CD4-positive, alpha-beta T cell treated with Interleukin-4 for 4 hours (primary cell): ENCODE measurements at places on chromosomes 1 and 21.

GRCh38 chr1:24095140-24095859, 16.6 kb downstream of the MYOM3 start:
- DNase-seq = no peak

- DNase-seq = no peak
Observed at GRCh38 chr1:165364568-165365133, 8.1 kb upstream of the LMX1A start.

- no peak for DNase-seq
Observed at GRCh38 chr1:11984576-11984975, 4.3 kb downstream of the MFN2 start.

DNA sequence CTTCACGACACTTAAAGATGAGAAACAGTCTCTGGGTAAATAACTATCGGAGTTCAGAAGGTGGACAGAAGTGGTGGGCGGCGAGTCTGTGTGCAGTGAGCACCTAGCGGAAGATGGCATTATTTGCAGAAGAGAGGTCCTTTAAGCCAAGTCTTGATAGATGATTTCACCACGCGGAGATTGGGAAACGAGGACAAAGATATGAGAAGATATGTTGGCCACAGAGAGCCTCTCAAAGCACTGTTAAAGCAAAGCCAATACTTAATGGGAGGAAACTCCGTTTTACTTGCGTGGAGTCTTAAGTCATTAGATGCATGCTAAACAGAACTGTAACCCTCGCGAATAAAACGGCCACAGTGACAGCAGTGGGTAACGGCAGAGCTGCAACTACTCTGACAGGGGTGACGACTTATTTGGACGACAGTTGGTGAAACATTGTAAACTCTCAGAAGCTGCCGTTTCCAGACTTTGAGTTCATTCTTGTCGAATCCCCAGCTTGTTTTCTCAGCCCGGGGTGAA, 577 bp upstream of the CEP350 start:
- peak; percentile 54 for DNase-seq

GRCh38 chr1:184684285-184685074, 70.2 kb downstream of the EDEM3 start:
- DNase-seq = no peak

GRCh38 chr1:89598450-89599331, 34.2 kb upstream of the LRRC8C start:
- peak; percentile 66 for DNase-seq

GRCh38 chr1:185674201-185674600, 60.0 kb upstream of the HMCN1 start:
- DNase-seq = peak; percentile 40

DNA sequence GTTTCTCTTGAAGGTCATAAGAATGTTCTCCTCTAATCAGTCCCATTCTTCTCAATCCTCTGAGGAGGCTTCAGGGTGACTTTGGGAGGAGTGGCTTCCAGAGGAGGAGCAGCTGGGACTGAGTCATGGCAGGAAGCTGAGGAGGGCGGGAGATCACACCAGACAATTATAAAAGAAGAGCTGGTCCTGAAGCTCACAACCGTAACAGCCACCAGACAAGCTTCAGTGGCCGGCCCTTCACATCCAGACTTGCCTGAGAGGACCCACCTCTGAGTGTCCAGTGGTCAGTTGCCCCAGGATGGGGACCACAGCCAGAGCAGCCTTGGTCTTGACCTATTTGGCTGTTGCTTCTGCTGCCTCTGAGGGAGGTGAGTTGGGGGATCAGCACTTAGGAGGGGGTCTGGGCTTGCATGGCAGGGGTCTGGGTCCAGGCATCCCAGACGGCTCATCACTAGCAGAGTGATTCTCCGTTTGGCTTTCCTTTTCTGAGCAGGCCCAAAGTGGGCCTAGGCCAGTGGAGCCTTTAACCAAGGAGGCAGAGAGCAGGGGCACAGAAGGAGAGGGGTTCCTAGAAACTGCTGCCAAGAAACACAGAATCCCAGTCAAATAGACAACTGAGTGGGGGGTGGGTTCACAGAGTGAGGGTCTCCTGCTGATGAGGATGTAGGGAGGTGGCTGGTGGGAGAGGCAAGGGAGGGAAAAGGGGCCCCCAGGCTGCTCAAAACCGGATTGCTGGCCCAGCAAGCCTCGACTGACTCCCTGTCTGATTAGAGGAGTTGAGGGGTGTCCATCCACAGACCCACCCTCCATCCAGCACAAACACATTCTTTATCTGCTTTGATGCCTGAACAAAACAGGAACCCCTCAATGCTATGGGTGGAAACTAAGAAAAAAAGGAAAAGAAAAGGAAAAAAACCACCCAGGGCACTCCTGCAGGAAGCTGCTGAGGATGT, at the start of gene ECM1:
Gene ECM1, plus strand, starts transcription at position 198 of the 953 bp plus-strand sequence. Its CDS starts 101 bp downstream, at position 299.
- DNase-seq = no peak

GRCh38 chr21:44695184-44695583, 1.8 kb upstream of the KRTAP10-12 start:
- DNase-seq = no peak

DNA sequence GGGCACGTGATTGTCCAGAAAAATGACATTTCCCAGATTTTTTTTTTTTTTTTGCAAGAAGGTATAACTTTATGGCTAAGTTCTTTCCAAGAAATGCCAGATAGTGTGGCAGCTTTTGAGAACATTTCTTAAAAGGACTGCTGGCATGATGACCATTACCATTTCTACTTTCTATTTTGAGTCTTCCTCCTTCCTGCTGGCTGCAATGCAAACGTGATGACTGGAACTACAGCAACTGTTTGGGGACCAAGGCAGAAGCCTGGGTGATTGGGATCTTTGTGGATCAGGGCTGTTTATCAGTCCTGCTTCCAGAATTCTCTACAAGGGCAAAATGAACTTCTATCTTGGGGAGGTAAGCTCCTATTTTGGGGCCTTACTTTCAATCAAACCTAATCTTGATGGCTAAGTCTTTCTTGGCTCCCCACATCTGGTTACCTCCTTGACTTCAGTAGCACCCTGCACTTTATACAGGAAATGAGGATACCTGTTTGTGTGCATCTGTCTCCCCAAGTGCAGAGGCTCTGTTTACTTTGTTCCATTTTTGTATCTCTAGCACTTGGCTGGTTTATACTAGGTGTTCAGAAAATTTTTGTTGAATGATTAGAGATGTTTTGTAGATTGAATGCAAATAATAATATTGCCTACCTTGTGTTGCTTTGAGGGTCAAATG, 3.7 kb upstream of the DDX20 start:
- DNase-seq = no peak

DNA sequence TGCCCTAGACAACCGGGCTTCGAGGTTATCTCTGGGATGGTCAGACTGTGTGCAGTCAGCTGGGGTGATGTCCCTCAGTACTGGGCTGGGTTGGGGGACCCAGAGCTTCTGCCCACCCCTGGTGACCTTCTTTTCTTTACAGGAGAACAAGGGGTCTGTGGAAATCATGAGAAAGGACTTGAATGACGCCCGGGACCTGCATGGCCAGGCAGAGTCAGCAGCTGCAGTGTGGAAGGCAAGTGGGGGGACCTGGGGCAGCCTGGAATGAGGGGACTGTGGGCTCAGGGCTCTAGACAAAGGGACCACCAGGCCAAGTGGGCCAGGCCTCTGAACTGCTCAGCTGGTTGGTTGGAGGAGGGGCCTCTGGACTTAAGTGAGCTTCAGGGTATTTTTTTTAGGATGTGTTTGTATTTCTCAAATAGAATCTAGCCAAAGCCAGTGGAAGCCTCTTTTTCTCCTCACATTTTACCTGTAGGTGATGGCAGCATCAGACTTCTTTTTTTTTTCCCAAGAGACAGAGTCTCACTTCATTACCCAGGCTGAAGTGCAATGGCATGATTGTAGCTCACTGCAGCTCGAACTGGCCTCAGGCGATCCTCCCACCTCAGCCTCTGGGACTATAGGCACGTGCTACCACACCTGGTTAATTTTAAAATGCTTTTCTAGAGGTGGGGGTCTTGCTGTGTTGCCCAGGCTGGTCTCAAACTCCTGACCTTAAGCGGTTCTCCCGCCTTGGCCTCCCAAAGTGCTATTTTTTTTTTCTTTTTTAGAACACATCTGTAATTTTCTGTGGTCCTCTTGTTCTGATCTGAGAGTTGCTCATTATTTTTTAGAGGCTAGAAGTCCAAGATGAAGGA, 1.9 kb downstream of the RNF187 start:
- DNase-seq = no peak

GRCh38 chr1:148160343-148161052, 8.4 kb upstream of the NBPF11 start:
- no peak for DNase-seq

DNA sequence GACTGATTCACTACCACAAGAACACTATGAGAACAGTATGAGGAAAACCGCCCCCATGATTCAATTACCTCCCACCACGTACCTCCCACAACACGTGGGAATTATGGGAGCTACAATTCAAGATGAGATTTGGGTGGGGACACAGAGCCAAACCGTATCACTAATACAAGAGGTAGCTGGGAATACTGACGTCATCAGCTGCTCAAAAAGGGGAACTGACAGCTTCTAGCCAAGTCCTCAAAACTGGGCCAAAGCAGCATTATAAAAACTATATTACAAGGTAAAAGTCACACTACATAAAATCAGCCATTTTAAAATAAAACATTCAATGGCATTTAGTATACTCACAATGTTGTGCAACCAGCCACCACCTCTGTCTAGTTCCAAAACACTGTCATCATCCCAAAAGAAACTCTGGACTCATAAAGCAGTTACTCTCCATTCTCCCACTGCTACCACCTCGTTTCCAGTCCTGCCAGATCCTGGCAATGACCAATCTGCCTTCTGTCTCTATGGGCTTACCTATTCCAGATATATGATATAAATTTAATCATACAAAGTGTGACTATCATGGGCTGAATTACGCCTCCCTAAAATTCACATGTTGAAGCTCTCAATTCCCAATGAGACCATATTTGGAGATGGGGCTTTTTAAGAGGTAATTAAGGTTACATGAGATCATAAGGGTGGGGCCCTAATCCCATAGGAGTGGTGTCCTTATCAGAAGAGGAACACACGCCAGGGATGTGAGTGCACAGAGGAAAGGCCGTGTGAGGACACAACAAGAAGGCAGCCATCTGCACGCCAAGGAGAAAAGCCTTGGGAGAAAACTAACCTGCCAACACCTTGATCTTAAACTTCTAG, 192.1 kb downstream of the SETD4 start:
- DNase-seq = no peak

GRCh38 chr1:37238364-37239224, 204.3 kb upstream of the GRIK3 start:
- DNase-seq = no peak

DNA sequence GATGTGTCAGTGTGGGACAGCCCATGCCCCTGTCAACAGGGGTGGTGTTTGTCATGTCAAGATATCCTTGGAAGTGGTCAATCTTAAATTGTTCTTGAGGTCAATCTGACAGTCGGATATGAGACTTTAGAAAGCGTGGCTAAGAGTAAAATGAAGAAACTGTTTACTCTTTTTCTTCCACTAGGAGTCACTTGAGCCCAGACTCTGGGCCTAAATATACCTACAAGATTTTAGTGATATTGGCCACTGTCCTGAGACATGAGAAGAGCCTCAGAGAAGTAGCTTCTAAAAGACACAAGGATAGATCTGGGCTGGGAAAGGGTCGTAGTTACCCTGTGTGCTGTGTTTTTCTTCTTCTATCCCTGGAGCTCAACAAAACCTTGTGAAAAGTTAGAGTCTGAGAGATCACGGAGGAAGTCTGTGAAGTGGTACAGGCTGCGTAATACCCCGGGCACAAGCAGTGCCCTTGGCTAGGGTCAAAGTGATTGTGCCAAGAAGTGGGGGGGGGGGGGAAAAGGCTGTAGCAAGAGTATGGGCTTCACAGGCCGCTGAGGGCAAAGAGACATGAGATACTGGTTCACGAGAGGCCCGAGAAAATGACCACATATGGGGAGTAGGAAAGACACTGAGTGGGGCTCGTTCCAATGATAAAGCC, 355.2 kb upstream of the GREM2 start:
- no peak for DNase-seq

DNA sequence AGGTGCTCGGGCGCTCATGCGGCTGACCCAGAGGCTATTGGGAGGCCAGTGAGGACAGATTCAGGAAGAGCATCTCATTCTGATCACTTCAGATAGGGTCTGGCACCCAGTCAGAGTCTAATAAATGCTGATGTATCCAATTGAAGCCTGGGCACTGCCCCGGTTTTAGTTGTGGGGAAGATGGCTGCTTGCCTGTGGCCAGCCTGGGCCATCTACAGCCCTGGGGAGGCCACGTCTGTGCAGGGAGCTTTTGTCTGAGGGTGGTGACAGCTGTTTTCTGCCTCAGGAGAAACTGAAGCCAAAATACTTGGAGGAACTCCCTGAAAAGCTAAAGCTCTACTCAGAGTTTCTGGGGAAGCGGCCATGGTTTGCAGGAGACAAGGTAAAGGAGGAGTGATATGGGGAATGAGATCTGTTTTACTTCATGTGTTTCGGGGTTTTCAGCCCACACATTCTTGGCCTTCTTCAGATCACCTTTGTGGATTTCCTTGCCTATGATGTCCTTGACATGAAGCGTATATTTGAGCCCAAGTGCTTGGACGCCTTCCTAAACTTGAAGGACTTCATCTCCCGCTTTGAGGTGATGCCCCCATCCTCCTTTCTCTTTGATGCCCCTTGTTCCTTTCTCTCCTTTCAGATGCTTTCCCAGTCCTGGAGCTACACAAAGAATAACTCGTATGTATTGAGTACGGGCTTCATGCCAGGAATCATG, 2.8 kb downstream of the GSTM5 start:
- no peak for DNase-seq

DNA sequence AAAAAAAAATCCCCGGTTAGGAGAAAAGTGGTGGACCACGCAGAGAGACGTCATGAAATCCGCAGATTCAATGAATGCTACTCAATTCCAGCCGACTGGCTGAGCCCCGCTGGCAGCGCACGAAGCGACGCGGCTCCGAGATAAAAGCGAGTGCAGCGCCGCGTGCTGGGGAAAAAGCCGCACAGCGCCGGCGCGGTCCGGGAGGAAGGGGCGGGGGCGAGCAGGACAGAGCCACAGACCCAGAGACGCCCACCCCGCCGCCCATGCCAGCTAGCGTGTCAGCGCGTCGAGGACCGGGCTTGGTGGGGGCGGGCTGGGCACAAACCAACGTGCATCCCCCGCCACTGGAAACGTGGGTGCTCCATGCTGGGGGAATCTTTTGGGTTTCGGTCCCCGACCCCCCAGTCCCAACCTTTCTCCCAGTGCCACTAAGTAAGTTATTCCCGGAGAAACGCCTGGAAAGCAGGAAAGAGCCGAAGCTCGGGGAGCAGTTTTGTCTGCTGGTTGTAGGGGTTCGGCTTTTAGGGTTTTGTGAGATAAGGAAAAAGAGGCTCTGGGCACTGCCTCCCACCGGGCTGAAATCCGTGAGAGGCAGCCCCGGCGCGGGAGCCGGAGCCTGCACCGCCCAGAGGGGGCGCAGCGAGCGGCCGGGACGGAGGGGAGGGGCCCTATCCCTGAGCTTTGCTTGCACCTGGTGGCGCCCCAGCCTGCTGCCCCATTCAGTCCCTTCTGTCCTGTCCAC, at the start of gene KCNJ6:
Gene KCNJ6, minus strand, starts transcription at position 148 of the 742 bp plus-strand sequence. CDS start 75,775 bp downstream, outside the sequence.
- no peak for DNase-seq

GRCh38 chr1:18108299-18109057, 880 bp downstream of the IGSF21 start:
- no peak for DNase-seq

- no peak for DNase-seq
Observed at GRCh38 chr1:233624289-233624688, 10.4 kb downstream of the KCNK1 start.
